ENCODE measurements at places on chromosomes 16 and 17.

- DNase-seq = no peak
Observed at GRCh38 chr16:1029259-1029545, 43.3 kb upstream of the SSTR5 start.

DNA sequence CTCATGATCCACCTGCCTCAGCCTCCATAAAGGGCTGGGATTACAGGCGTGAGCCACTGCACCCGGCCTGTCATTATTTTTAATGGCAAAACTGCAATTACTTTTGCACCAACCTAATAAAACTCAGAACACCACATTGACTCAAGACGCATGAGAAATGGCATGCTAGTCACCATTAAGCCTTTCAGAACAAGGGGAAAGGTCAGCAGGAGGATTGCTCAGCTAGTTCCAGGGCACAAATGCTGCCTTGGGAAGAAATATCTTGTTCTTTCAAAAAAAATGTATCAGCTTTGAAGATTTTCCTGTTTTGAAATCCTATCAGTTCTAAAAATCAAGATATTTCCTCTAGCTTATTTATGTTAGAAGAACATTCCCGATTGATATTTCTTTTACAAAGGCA lies 32.4 kb upstream of the CDYL2 start:
- DNase-seq = no peak

DNA sequence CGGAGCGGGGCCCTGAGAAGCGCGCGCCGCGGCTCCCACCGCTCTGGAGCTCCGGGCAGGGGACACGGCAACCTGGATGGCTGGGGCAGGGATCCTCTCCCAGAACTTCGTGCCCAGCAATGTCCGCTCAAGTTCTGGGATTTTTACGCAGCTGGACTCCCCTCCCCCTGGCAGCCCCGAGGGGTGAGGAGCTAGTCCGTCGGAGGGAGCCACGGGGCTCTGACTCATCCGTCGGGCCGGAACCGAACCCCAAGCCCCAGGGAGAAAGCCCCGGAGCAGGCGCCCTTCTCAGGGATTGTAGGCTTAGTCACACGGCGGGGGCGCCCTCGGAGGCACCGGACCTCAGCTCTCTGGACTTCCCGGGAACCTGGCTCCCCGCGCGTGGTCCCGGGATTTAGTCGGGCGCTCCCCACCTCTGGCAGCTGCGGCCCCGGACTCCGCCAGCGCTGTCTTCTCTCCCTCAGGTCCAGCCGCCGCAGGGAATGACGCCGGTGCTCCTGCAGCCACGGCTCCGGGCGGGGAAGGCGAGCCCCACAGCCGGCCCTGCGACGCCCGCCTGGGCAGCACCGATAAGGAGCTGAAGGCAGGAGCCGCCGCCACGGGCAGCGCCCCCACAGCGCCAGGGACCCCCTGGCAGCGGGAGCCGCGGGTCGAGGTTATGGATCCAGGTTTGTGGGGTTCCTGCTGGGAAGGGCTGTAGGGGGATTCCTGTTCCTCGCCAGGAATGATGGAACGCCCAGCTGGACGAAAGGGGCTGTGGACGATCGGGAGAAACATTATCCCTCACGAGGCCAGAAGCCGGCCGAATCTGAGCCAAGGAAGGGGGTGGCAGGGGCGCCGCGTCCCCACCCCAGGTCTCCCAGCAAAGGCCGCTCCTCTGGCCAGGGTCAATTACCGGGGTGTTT lies 830 bp downstream of the SPHK1 start:
- DNase-seq = peak; percentile 26

GRCh38 chr16:64711026-64711425 lies 410.8 kb downstream of the CDH11 start:
- DNase-seq = no peak

DNA sequence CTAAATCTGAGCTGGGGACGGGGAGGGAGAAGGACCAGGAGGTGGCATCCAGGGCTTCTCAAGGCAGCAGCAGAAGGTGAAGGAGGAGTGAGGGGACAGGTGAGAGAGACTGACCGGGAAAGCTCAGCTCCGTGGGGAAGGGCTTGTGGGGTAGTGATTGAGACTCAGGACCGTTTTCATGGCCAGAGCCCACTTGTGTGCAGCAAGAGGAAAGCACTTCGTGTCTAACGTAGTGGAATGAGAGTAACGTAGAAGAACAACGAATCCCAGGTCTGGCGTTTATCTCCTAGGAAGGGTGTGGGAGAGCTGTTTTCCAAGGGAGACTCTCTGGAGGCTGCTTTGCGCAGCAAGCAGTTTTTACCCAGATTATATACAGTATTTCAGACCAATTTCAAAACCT lies 1.3 kb upstream of the CDH3 start:
- no peak for DNase-seq

GRCh38 chr16:24748242-24748641 lies 18.8 kb downstream of the TNRC6A start:
- no peak for DNase-seq

DNA sequence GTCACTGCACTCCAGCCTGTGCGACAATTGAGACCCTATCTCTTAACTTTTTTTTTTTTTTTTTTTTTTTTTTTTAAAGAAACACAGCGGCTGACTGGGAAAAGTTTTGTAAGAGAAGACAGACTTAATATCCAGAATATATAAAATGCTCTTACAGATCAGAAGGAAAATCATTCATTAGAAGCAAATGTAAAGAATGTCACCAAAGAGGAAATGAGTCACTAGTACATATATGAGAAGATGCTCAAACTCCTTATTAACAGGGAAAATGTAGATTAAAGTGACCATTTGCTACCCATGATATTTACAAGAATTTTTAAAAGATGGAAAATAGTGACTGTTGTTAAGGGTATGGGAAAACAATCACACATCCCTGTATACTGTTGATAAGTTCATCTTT lies 48.9 kb downstream of the RABEP1 start:
- DNase-seq = no peak

DNA sequence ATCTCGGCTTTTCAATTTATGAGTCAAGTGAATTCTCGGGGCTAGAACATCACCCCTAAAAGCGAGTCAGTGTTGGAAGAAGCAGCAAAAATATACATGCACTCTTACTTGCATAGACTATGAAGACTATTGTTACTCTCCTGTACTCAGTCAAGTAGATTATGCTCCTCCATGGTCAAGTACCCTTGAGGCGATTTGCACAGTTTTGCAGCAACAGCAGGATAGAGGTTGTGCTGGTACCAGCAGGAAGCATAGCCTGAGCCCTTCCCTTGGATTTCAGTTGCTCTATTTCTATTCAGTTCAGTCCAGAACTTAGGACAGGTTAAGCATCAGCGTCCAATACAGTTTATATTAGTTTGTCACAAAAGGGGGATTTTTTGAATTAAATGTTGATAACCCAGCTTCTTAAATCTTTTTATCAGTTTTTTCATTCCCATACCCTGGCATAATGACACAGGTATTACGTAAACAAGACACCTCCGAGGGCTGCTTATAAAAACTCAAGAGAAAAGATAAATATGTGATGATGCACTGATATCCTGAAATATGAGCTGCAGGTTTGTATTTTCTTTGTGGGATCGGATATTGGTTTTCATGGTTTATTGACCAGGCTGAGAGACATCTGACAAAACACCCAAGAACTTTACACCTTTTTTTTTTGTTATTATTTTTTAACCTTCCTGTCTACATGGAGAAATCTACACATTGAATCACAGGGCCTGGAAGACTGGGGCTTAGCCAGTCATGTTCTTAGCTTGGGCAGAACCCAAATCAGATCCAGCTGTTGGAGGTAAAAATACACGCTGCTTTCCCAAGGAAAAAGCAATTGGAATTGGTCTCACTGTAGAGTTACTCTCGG lies 144.1 kb downstream of the PITPNC1 start:
- no peak for DNase-seq

DNA sequence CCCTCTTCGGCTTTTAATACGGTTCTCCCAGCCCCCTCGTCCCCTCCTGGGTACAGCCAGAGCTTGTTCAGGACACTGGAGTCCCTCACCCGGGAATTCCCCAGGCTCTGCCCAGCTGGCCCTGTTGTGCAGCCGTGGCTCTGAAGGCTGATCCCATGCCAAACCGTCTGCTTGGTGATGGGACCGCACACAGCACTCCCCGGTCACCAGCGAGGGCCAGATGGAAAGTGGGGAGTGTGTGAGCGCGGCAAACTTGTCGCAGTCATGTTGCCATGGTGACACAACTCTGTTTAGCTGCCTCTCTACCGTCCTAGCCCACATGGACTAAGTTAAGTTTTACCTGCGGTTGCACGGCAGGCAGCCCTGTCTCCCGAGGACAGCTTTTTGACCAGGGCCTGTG lies 107.9 kb downstream of the RAP1GAP2 start:
- no peak for DNase-seq

DNA sequence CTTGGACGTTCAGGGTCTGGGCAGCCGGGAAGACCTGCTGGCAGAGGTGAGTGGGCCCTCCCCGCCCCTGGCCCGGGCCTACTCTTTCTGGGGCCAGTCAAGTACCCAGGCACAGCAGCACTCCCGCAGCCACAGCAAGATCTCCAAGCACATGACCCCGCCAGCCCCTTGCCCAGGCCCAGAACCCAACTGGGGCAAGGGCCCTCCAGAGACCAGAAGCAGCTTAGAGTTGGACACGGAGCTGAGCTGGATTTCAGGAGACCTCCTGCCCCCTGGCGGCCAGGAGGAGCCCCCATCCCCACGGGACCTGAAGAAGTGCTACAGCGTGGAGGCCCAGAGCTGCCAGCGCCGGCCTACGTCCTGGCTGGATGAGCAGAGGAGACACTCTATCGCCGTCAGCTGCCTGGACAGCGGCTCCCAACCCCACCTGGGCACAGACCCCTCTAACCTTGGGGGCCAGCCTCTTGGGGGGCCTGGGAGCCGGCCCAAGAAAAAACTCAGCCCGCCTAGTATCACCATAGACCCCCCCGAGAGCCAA lies 8.6 kb upstream of the ABCC3 start:
- peak; percentile 44 for DNase-seq

DNA sequence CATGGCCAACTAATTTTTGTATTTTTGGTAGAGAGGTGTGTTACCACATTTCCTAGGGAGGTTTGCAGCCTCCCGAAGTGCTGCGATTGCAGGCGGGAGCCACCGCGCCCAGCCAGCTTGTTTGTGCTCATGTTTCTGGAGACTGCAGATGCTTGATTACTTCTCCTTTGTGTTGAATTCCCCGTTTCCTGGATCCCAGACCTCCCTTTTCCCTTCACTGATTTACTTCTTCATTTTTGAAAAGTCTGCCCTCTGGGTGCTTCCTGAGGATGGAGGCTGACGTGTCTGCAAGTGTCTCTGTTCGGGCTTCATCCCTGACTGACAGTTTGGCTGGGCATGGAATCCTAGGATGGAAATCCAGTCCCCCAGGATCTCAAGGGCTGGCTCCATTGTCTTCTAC lies 7.0 kb upstream of the TRIM47 start:
- DNase-seq = no peak

All from activated CD8-positive, alpha-beta memory T cell treated with anti-CD3 and anti-CD28 coated beads for 48 hours (primary cell).